ENCODE measurements at places on chromosomes 5 and 9.
A peak's percentile ranks its signal among the peaks of the same experiment; 100 is the strongest.

DNA sequence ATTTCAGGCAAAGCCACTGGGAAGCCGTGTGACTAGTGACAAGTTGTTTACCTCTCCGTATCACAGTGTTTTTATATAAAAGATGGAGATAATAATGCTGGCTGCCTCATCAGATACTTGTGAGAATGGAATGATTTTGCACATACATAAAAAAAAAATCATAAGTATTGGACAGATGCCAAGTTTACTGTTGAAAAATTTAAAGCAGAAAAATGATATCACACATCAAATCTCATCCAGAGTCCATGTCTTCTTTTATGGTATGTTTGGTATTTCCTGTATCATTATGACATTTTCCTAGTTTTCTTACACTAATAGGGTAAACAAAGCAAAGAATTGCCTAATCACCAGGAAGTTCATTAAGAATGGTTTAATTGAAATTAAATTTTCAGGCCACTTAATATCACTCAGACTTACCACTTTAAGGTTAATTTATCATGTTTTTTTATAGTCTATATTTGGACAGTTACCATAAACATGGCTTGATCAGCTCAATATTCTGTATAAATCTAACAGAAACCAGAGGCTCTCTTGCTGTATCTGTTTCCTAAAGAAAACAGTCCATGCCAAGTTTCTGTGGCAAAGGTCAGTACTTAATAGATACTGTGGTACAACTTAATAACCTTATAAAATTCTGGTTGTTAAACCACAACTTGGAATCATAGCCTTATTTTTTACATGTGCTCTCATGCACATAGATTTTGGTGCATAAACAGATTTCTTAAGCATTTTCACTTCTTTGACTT, 656.5 kb upstream of the RIOK2 start:
- DNase-seq, result no peak

GRCh38 chr9:98182069-98182820, 10.2 kb downstream of the CORO2A start:
- DNase-seq, result no peak

GRCh38 chr5:1390861-1391600, 46.1 kb upstream of the CLPTM1L start:
- DNase-seq, result no peak

DNA sequence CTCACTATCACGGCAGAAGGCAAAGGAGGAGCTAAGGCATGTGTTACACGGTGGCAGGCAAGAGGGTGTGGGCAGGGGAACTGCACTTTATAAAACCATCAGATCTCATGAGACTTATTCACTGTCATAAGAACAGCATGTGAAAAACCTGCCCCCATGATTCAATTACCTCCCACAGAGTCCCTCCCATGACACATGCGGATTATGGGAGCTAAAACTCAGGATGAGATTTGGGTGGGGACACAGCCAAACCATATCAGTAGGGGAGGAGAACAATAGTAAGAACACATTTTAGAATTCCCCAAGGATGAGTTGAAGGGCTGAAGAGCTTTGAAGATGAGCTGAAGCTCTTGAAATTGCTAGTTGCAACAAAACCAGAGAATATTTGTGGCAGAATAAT, 287.9 kb downstream of the SMARCA2 start:
- no peak for DNase-seq

DNA sequence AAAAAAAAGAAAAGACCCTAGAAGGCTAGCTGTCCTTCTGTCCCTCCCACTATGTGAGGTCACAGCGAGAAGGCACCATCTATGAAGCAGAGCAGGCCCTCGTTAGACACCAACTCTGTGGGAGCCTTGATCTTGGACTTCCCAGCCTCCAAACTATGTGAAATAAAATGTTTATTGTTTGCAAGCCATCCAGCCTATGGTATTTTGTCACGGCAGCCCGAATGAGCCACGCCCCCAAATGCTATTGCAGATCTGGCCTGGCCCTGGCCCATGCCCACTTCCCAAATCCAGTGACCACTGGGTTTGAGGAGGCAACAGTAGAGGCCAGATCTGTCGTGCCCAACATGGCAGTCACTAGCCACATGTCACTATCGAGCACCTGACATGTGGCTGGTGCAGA, 10.8 kb downstream of the STK10 start:
- no peak for DNase-seq

GRCh38 chr9:114988962-114989599, 58.7 kb upstream of the TNFSF8 start:
- DNase-seq, result no peak

GRCh38 chr5:109329333-109330237, 80.2 kb downstream of the PJA2 start:
- no peak for DNase-seq

DNA sequence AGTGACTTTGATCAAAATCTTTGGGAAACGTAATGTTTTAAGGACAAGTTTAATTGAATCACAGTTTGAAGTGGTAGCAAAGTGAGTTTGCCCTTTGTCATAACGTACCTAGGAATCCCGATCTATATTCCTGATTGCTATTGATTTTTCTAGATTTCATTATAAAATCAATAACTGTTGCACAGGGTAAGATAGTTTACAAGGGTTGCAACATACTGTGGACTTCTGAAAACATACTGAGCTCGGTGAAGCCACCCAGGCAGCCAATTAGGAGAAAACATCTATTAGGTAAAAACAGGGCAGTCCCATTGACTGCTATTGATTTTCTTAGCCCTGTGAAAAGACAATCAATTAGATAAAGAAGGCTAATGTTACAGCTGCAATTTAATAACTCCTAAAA, 659.9 kb downstream of the ISL1 start:
- DNase-seq, result no peak

DNA sequence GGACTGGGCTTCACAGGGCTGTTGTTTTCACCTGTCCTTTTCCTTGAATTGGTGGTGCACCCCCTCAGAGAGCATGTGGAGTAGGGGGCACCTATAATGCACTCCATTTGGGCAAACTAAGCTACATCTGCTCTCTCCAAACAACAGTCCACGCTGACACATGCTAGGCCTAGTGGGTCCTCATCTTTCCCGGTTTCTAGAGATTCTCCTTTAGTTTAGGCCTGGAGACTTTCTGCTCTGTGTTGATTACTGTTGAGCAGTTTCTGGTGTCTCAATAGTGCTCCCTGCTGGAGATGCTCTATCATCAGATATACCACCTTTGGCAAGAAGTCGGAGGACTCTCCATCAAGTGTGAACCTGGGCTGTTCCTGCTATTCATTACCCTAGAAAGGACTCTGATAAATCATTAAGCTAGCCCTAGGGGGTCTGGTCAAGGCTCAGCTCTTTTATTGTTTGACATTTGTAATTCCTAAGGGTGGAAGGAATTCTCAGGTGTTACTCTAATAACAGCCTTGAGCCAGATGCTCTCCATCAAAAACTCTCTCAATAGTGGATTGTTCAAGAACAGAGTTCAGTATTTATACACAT, 64.0 kb upstream of the FYB1 start:
- DNase-seq, result peak; percentile 24

GRCh38 chr9:35774907-35775635, 16.3 kb upstream of the NPR2 start:
- no peak for DNase-seq

GRCh38 chr9:86747711-86748110, 199.6 kb downstream of the GAS1 start:
- DNase-seq, result no peak

- DNase-seq, result peak; percentile 34
Measured at GRCh38 chr5:431711-432050, 11.3 kb upstream of the EXOC3 start.

- no peak for DNase-seq
Measured at GRCh38 chr5:145911164-145911563, 25.2 kb upstream of the SH3RF2 start.

DNA sequence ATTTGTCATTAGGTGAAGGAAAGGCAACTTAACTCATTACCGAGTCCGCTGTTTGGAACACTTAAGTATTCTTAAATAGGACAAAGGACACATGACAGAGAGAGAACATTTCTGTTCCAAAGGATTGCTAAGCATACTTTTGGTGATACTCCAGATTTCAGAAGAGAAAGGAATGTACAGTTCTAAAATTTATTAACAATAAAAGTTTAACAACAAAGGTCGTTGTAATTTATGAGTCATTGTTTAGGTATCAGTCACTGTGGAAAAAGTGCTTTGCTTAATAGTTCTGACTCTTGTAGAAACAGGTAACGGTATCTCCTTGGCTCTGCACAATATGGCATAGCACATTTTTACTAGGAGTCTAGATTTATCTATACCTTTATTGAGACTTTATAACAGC, 36.3 kb upstream of the PAM start:
- DNase-seq, result no peak

DNA sequence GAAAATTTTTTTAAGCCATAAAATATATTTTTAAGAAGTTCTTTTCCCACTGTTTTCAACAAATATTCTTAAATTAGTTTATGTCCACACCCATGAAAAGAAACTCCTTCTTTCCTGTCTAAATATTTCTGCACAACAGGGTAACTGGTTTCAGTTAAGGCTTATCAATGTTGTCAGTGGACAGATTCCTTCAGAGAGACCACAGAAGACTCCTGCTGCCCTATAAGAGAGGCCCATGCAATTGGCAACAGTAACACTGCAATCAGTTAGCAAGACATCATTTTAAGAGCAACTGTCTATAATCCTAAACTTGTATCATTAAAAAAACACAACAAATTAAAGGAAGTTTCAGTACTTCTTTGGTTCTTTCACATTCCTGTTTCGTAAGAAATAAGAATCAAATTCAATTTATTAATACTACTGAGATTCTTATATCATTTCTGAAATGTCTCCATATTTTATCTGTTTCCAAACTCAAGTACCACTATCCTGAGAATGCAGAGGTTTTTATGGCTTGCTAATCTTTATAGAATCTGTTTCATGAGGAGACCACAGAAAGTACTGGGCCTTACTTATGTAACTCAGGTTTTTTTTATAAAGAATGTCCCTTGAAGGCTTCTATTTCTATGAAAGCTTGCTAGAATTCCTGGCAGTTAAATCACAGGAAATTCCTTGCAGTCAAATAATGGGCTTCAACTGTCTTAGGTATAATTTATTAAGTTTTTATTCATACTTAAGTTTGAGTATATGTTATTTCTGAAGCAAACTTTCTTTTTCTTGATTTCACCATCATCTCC, 240.2 kb downstream of the RFX3 start:
- no peak for DNase-seq

- no peak for DNase-seq
Measured at GRCh38 chr9:96408409-96409280, 9.5 kb downstream of the ZNF367 start.

- DNase-seq, result peak; percentile 48
Measured at GRCh38 chr5:124651663-124652513, 94.6 kb downstream of the ZNF608 start.

- no peak for DNase-seq
Measured at GRCh38 chr5:89265511-89266179, 382.7 kb upstream of the MEF2C start.

GRCh38 chr9:69030851-69031645, 4.5 kb upstream of the FXN start:
- no peak for DNase-seq

GRCh38 chr9:127903557-127904475, 4.4 kb upstream of the ST6GALNAC6 start:
- DNase-seq, result no peak

- no peak for DNase-seq
Measured at GRCh38 chr9:112437406-112437805, 49.2 kb upstream of the KIAA1958 start.

DNA sequence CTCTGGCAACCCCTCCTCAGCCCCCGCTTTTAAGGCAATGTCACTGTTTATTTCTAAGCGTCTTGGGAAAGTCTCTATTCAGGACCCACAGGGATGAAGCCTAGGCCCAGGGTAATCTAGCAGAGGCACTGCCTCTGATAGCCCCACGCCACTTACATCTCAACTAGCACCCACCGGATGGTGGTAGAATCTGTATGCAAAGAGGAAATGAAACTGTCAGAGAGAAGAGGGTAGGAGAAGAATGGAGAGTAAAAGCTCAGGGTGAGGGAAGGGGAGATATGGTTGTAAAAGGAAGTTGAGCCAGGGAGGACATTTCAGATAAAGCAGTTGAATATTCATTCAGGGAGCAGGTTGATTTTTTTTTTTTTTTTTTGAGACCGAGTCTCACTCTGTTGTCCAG, 3.0 kb downstream of the FRRS1L start:
- no peak for DNase-seq

- DNase-seq, result no peak
Measured at GRCh38 chr5:58202941-58203444, 256.9 kb downstream of the PLK2 start.

DNA sequence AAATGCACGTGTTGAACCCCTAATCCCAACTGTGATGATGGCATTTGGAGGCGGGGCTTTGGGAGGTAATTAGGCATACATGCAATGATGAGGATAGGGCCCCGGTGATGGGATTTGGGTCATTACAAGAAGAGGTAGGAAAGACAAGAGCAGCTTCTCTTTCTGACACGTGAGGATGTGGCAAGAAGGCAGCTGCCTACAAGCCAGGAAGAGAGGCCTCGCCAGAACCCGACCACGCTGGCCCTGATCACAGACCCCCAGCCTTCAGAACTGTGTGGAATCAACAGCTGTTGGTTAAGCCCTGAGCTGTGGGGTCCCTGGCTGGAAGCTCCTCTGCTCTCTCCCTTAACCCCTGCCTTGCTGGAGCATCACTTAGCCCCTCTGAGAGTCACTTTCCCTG, 57.5 kb downstream of the COL23A1 start:
- no peak for DNase-seq

- no peak for DNase-seq
Measured at GRCh38 chr9:13485068-13485596, 205.6 kb upstream of the MPDZ start.

DNA sequence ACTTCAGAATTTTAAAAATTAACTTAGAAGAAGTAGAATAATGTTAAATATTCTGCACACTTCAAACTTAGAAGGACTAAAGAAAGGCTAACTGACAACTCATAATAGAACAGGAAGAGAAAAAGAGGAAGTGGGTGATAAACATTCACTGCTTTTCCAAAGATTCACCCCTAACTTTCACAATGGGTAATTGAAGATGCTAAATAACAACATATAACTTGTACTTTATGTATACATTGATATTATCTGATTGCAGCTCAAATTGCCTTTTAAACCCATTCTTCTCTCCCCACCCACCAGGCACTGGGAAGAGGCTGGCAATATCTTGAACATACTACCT, 376.6 kb downstream of the EFNA5 start:
- DNase-seq, result no peak

GRCh38 chr5:142170254-142170953, 61.8 kb downstream of the NDFIP1 start:
- DNase-seq, result no peak

DNA sequence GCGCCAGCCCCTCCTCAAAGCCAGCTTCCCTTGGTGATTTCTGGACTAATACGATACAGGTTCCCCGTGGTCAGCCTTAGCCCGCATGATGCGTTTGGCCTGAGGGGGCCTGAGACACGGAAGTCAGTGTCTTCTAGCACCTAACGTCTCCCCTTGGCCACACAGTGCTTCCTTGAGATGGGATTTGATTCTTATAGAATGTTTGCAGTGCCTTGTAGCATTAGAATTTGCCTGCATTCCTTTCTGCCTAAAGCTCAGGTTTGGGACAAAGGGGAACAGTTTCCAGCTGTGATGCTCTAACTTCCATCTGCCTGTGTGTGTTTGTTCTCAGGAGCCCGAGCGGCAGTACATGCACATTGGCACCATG, 34.4 kb downstream of the CFAP90 start:
- no peak for DNase-seq

- DNase-seq, result no peak
Measured at GRCh38 chr9:86434039-86434726, 80.0 kb upstream of the TUT7 start.

GRCh38 chr5:35819026-35819425, 37.7 kb upstream of the IL7R start:
- DNase-seq, result no peak

- no peak for DNase-seq
Measured at GRCh38 chr9:27436234-27436633, 87.9 kb upstream of the IFNK start.
